ENCODE measurements at places on chromosomes 2 and 18.

GRCh38 chr2:218332920-218333645 lies 23.6 kb upstream of the CATIP start:
- no peak for DNase-seq

- no peak for DNase-seq
Measured at GRCh38 chr18:76546436-76546835, 51.4 kb upstream of the ZNF516 start.

GRCh38 chr2:127700527-127701192 lies 637 bp upstream of the SFT2D3 start:
- peak; percentile 67 for DNase-seq

- peak; percentile 17 for DNase-seq
Measured at GRCh38 chr18:78757014-78757413, 222.6 kb upstream of the SALL3 start.

GRCh38 chr2:120393456-120393855 lies 47.5 kb downstream of the INHBB start:
- peak; percentile 28 for DNase-seq

DNA sequence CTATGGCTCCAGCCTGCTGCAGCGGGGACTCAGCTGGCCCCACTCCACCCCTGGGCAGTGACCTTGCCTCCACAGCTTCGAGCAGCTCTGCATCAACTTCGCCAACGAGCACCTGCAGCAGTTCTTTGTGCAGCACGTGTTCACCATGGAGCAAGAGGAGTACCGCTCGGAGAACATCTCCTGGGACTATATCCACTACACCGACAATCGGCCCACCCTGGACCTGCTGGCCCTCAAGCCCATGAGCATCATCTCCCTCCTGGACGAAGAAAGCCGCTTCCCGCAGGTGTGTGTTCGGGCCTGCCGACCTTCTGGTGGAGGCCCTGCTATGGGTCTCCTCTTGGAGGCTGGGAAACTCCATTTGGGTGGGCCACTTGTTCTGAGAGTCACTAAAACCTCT lies 48.6 kb downstream of the MYO7B start:
- peak; percentile 37 for DNase-seq

Data from activated CD8-positive, alpha-beta memory T cell treated with anti-CD3 and anti-CD28 coated beads, Interleukin-2, amount 50 U/mL, for 48 hours (primary cell).